Head of caudate nucleus (tissue), 42 donors: ENCODE measurements at places on chromosomes 3 and 15.

DNA sequence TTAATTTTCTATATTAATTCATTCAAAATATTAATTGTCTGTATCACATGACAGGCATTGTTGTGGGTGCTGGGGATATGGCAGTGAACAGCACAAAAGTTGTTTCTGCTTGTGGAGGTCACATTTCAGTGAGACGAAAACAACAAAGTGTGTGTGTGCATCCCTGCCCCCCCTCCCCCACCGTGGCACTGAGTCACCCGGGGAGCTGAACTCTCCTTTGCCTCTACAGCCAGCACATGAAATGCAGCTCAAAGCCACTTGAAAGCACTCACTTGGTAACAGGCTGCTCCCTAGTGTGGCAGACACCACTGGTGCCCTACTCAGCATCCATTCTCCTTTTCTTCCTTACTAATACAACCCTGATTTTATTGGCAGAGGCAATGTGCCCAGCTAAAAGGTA, 16.9 kb upstream of the SCAMP5 start:
- DNase-seq, result peak; percentile 37

- DNase-seq, result no peak
Observed at GRCh38 chr15:75107516-75107907, 84.1 kb downstream of the PPCDC start.

GRCh38 chr15:22872936-22873701, 34.7 kb downstream of the NIPA2 start:
- no peak for DNase-seq

- no peak for DNase-seq
Observed at GRCh38 chr15:58475573-58476524, 44.1 kb downstream of the LIPC start.

- DNase-seq, result peak; percentile 68
Observed at GRCh38 chr3:115698851-115699591, 75.7 kb downstream of the GAP43 start.

DNA sequence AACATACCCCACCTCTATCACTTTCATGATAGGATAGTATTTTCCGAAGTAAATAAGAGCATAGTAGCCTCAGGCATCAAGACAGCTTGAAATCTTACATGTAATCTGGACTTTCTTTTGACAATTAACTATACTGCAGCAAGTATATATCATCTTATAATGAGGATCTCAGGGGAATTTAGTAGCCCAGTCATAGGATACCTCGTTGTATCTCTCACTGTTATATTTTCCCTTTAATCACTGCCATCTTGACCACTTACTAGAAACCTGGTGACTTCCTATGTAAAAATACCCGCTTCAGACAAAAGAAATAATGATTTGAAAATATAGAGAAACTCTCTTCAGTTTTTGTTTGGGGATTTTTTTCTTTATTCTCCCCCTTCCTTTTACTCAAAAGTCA, 88.2 kb downstream of the SERPINI1 start:
- no peak for DNase-seq
